ENCODE measurements at places on chromosomes 6 and 20. TPM values are rescaled to one million over a fixed set of nuclear protein-coding genes. Genes with fewer than 3 reads are reported as not detected.

DNA sequence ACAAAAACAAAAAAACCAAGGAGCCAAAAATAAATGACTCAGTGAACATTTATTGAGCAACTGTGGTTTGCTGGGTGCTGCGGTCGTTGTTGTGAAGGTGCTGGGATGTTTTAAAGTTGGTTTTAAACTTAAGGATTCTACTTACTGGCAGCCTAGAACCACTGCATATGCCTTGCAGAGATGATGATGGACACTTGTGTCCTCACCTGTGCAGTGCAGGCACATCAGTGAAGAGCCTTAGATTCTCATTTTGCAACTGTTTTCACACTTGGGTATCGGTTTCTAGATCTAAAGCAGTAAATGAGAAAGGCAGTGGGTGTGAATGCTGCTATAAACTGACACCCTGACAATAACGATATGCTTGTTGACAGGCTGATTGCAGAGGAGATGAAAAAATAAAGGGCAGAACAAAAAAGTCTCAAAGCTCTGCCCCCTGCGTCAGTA, 68.8 kb downstream of the UTRN start:
- H3K27ac ChIP-seq = no peak overlapping the region
- H3K27me3 ChIP-seq = no peaks in the 10 kb centered on the region
- H3K4me3 ChIP-seq = no peak overlapping the region
- no peaks in the 10 kb centered on the region for H3K36me3 ChIP-seq
- H3K4me1 ChIP-seq = no peaks in the 10 kb centered on the region

GRCh38 chr6:150325066-150325772, 43.6 kb upstream of the IYD start:
- H3K27ac ChIP-seq = no peak overlapping the region
- DNase-seq = no peak
- peaks cover 25% of the 10 kb centered on the region for H3K4me1 ChIP-seq
- no peaks in the 10 kb centered on the region for H3K27me3 ChIP-seq
- no peaks in the 10 kb centered on the region for H3K36me3 ChIP-seq
- no peak overlapping the region for H3K4me3 ChIP-seq

The ENPP4 gene
- polyA plus RNA-seq = 9.4 TPM

The AHI1 gene
- polyA plus RNA-seq = 99.0 TPM
